Stimulated activated CD4-positive, alpha-beta T cell treated with anti-CD3 and anti-CD28 coated beads, Interleukin-1b, Interleukin-23, amount 100 ng/mL, for 24 hours (primary cell): ENCODE measurements at places on chromosomes 7 and 10.

GRCh38 chr10:47296156-47296894 is 3.7 kb upstream of the GDF10 start:
- DNase-seq: no peak

GRCh38 chr7:47438411-47439029 is 143.4 kb downstream of the TNS3 start:
- no peak for DNase-seq

DNA sequence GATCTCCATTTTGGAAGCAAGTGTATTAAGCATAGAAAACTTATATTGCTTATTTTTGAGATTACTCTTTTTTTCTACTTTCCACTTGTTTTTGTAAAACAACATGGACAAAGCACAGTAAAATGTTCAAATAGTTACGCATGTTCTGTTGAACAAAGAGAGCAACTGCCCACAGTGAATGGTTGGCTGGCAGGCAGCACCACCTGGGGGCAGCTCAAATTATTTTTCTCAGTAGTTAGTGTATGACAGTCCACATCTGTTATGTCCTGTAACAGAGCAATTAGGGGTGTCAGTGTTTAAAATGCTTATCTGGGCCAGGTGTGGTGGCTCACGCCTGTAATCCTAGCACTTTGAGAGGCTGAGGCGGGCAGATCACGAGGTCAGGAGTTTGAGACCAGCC is 46.1 kb upstream of the CACUL1 start:
- DNase-seq: no peak

GRCh38 chr7:115822380-115822779 is 208.2 kb downstream of the TFEC start:
- DNase-seq: no peak

- no peak for DNase-seq
Measured at GRCh38 chr7:80876894-80877414, 41.9 kb downstream of the SEMA3C start.

DNA sequence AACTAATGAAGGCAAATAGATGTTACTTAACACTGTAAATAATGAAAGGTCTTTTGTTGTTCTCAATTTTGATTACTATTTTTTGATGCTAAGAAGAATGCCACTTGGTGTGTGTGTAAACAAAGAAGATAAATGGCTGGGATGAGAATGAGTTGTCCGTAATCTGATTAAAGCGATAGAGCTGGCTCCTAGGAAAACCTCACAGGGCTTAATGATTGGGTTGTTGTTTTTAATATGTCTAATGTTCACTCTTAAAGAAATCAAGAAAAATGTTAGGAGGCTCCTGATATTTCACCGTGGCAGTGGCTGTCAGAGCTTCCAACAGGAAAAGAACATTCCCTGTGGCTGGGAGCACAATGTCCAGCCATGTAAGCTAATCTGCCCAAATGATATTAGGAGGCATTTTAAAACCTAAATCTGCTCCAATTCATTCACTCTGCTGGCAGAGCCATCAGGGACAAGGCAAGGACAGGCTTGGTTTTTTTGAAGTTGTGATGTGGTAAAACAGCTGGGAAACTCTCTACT is 243.9 kb downstream of the SNX10 start:
- no peak for DNase-seq

- no peak for DNase-seq
Measured at GRCh38 chr10:44779511-44779910, 131.6 kb upstream of the TMEM72 start.

DNA sequence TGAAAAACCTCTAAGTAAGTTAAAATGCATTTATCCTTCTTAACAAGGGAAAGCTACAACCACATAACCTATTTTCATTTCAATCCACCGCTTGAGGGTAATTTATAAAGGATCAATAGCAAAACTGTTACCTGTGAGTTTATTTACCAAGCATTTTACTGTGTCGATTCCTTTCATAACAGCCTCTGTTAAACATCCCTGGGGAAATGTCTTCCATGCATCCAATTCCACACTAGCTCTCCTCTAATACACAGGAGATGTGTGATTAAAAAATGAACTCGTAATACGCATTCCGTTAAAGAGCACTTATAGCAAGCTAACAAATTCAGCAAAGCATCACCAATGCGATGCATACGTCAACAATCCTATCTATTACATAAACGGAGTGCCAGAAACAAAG is 185.7 kb downstream of the SFMBT2 start:
- no peak for DNase-seq

DNA sequence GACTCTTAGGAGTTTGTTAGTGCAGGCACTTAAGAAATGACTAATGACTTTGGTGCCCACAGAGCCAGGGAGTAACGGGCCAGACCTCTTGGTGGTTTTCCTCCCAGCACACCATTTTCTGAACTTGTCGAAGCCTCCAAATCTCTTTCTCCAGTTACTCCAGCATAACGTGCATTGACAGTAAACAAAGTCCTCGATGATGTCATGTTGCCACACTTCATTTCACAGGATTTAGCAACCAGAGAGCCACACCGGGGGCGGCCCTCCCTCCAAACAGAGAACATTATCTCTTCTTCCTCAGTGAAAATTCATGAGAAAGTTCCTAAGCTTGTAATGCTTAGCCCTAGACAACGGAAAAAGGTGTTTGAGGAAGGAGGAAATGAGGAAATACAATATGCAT is 4.0 kb upstream of the SVOPL start:
- no peak for DNase-seq

- no peak for DNase-seq
Measured at GRCh38 chr10:96978621-96979154, 146.6 kb downstream of the LCOR start.

DNA sequence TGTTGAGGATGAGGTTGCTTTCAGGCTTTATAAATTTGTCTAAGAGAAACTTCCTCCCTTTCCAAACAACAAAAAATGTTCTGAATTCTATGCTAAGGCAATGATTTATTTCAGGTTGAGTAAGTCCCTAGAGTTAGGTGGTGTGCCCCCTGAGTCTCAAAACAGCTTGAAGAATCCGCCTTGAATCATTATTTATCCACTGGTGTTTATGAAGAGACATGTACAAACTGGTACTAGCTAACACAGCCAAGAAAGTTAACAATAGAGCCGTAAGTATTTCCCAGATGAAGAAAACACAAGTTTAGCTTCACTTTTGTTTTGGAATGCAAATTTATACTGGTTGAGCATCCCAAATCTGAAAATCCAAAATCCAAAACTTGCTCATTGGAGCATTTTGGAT is 66.2 kb upstream of the SRPK2 start:
- DNase-seq: no peak

DNA sequence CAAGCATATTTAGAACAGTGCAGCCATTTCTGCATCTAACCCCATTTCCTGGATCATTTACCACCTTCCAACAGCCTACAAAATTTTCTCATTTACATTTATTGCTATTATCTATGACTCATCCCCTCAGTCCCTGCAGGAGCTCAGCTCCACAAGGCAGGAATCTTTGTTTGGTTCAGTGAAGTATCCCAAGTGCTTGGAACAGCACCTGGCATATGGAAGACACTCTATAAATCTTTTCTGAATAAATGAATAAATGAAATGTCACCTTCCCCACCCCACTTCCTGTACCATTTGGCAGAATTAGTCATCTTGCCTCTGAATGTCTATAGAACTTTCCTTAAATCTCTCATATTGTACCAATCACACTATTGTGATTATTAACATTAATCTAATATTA is 110.7 kb downstream of the HIP1 start:
- no peak for DNase-seq

GRCh38 chr7:33411020-33411419 is 281.7 kb downstream of the BBS9 start:
- no peak for DNase-seq

DNA sequence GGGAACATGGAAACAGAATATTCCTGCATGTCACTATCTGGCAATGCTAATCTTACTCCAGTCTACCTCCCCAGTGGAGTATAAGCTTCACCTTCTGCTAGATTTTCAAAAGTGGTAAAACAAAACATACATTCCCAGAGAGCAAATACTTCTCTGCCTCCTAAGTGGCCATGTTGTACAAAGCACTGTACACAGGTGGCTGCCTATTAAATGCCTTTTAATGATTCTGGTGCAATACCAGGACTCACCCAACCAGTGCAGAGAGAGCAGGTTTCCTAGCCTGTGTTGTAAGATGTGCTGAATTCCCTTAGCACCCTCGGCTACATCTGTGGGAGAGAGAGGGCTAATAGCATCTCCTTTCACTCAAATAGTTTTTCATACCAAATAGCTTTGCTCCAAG is 684.3 kb upstream of the NRP1 start:
- DNase-seq: no peak

- DNase-seq: no peak
Measured at GRCh38 chr7:127995881-127996215, 35.4 kb downstream of the LRRC4 start.

DNA sequence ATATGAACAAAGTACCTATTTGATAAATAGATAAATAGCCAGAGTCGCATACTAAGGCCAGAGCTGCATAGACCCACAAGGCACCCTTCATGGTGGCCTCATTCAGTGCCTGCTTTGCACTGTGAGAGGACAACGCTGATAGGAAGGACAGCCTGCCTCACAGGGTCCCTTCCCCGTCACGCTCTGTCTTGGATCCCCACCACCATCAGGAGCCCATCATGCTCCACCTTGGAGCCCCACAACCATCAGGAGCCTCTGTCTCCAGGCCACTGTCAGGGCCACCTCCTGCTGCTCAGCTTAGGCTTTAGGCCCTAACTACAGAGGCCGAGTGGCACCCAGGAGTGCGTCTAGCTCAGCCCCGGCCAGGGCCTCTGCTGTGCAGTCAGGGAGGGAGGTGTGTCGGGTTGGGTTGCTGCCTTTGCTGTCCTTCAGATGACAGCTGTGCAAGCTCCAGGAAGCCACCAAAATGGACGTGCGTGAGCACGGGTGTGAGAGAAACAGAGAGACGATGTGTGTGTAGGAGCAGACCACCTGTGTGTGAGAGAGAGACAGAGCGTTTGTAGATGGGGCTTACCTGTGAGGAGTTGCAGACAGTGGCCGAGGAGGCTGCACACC is 516.9 kb downstream of the GLRX3 start:
- no peak for DNase-seq

GRCh38 chr7:99040104-99040958 is 103.6 kb downstream of the SMURF1 start:
- DNase-seq: peak; percentile 37

DNA sequence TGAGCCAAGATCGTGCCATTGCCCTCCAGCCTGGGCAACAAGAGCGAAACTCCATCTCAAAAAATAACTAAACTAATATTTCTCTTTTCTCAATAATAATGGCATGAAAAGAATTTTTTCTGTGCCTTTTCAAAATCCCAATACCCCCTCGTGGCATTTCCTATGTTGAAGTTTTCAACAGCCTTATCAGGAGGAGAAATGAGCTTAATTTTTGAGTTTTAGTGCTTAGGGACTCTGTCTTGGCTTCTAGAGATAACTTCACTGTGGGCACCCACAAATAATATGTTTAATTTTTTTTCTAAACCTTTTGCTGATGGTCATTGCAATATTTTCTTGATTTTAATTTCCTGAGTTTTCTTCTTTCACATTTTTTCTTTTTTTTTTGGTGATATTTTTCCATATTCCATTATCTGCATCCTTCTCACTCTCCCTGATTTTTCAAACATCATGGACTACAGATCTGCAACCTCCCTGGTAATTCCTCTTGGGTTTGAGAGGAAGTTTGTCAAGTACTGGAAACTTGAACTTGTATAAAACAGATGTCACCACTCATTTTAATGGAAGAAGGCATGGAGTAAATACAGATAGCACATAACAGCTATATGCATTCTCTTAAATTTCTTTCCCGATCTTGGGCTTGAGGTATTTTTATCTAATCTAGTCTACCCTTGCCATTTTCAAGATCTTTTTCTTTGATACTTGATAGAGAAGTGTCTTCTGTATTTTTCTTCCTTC is 84.0 kb downstream of the KAT6B start:
- DNase-seq: no peak

DNA sequence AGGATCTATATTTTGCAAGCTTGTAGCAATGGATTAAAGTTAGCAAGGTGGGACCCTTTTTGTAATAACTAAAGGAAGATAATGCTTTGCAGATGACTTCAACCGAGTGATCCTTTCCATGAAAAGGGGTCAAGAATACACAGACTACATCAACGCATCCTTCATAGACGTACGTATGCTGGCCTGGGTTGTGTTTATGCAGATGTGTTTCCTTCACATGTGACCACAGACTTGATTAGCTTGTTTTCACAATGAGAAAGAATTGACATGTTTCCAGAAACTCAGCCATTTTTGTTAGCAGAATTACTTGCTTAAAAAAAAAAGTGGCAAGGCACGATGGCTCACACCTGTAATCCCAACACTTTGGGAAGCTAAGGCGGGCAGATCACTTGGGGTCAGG is 54.2 kb downstream of the MKI67 start:
- DNase-seq: no peak

DNA sequence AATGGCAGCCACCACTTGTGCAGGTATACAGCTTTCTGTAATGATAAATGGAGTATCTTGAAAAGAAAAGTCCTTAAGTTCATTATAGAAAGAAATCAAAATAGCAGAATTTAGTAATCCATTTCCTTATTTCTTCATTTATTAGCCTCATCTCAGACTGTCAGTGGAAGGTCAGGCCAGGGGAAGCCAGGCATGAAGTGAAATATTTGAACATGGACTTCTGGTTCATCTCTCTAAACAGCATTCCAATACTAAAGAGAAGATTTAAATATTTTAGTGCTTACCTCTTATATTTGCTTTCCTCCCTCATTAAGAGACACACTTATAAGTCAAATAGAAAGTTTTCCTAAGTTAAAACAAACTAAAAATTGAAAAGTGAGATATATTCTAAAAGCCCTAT is 26.8 kb downstream of the TRDMT1 start:
- DNase-seq: no peak

DNA sequence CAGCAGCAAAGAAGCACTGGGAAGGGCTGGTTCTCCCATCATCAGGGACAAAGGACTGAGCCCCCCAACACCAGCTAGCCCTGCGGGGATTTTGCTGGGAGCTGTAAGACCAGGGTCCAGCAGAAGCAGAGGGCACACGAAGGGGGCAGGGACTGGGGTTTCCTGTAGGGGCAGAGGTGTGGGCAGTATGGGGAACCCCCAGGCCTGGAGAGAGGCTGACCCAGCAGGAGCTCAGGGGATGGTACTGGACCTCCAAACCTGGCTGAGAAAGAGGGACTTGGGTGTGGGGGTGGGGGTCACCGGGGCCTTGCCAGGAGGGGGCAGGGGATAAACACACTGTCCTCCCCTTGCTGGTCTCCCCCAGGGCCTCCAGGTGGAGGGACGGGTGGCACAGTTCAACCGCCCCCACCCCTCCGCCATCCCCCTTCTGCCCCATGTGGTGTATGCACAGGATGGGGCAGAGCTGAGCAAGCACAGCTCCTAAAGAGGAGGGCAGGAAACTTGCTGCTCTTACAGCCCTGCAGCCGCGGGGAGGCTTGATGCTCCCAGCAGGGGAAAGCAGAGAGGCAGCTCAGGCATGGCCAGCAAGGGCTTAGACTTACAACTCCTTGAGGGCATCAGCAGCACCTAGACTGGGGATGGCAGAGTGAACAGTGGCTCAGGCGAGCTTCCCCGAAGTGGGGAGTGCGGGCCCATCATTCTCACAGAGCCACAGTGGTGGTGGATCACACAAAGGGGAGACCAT is 12.4 kb upstream of the RET start:
- no peak for DNase-seq
